ENCODE measurements at places on chromosomes 2 and 18.

DNA sequence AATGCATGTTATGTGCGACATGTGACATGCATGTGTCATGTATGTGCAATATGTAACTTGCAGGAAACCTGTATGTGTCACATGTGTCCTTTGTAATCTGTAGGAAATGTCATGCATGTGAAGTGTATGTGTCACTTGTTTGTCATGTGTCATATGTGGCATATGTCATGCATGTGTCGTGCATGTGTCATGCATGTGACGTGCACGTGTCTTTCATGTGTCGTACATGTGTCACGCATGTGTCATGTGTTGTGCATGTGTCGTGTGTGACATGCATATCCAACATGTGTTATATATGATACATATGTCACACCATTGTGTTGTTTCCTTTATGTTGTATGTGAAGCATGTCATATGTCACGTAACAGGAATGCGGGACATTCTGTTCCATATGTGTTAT is 2153.2 kb upstream of the PIK3C3 start:
- DNase-seq = no peak

DNA sequence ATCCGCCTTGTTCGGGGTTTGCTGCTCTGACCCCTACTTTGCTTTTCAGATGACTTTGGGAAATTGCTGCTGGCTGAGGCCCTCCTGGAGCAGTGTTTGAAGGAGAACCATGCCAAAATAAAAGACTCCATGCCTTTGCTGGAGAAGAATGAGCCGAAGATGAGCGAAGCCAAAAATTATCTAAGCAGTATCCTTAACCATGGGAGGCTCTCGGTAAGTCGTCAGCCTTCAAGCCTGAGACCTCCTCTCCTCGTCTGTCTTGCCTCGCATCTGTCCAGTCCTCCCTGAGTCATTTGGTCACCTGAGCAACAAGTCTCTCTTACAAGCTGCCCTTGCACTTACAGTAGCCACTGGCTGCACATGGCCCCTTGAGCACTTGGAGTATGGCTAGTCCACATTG is 34.7 kb upstream of the MCFD2 start:
- DNase-seq = no peak

DNA sequence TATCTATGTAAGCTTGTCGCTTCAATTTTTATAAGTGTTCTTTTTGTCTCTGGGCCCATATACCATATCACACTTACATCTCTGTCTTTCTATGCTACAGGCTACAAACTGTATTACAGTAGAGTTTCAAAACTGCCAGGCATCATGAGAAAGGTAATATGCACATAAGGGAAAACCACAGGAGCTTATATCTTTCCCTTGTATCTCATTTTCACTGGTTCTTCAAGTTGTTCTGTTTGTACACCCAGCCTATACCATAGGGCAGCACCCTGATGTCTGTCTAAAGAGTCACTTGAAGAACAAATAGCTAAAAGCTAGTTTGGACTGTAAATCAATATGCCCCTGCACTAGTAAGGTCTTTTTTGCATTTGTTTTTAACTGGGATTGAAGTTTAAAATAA is 366.7 kb downstream of the FIGN start:
- no peak for DNase-seq

GRCh38 chr18:45155526-45155925 is 459.8 kb upstream of the SLC14A2 start:
- no peak for DNase-seq

GRCh38 chr2:222813177-222813843 is 47.5 kb upstream of the ACSL3 start:
- peak; percentile 12 for DNase-seq

- DNase-seq = no peak
Observed at GRCh38 chr2:98730707-98731040, 258 bp downstream of the MGAT4A start.

DNA sequence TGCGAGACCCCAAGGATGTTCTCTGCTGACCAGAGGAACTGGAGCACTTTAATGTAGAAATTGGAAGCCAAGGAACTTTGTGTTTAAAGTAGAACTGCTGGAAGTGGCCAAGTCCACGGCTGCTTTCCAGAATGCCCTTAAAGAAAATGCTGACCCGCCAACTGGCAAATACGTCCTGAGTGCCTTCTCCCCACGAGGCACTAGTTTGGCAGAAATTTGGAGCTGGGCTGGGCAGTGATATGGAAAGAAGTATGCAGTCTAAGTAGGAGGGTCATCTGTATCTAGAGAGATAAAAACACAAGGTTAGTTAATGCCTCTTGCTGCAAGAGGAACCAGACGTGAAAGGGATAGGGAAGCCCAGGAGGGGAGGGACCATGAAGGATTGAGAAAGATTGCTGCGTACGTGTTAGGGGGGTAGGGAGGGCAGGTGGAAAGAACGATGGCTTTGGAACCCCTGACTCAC is 59.3 kb upstream of the RFX8 start:
- no peak for DNase-seq

- DNase-seq = no peak
Observed at GRCh38 chr2:10982931-10983701, 71.4 kb downstream of the KCNF1 start.

GRCh38 chr18:49072524-49072934 is 121.8 kb upstream of the SMAD7 start:
- DNase-seq = no peak

DNA sequence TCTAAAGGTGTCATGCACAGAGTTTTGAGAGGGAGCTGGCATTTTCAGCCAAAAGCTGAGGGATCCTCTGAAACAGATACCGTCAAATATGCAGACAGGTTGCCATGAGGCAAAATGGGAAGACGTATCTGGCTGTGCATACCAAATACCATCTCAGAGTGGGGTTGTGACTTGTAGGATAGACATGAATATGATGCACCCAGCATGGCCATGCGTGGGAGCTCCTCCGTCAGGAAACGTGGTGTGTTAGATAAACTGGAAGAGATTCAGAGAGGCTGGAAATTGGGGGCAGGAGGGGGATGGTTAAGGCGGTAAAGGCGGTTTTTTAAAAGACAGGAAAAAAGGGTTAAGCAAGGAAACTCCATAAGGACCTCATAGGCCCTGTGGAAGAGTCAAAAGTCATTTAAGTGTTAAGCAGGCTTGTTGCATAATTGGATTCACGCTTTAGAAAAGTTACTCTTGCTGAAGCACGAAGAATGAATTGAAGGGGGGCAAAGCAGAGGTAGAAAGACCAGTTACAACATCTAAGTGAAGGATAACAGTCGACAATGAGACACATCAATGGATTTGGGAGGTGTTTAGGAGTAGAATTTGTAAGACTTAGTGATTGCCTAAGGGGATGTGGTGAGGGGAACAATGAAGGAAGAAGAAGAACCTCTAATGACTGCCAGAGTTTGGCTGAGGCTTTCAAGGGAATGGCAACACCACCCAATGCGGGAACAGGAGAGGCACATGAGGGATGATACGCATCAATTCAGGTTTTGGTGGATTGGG is 139.6 kb upstream of the CTAGE1 start:
- no peak for DNase-seq

DNA sequence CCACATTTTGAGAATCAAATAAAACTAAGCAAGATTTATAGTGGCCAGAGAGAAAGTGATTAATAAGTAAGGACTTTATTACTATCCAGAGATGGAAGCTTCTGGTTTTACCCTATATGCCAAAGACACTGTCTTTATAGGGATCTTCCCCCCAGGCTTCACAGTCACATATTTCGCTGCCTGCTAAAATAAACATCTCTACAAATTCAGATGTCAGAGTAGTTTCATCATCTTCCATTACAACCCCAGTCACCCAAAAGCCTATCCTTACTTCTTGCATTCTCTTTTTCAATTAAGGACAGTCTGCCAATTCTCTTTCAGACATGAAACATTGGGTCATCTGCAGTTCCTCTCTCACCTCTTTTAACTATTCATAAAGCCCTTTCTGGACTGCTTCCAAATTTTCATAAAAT is 28.3 kb downstream of the CREB1 start:
- DNase-seq = no peak

DNA sequence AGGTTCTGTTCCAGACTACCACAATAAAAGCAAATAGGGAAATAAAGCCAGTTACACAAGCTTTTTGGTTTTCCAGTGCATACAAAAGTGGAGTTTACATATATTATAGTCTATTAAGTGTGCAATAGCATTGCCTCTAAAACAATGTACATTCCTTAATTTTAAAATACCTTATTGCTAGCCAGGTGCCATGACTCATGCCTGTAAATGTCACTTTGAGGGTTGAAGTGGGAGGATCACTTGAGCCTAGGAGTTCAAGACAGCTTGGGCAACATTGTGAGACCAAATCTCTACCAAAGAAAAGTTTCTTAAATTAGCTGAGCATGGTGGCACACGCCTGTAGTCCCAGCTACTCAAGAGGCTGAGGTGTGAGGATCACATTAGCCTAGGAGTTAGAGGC is 52.9 kb upstream of the IMP4 start:
- no peak for DNase-seq

DNA sequence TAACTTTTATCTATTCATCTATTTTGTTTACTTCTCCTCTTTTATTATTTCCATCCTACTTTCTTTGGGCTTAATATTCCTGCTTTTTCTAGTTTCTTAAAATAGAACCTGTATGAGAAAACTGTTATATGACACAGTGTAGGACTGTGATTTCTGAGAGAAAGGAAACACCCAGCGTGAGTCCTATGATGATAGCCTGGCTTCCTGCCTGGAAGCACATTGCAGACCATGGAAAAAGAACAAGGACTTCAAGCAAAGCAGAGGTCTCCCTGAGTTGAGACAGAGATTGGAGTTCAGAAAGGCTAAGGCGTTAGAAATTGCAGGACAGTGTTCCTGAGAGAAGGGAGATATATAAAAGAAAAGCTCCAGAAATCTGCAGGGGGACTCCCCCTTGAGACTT is 7.8 kb downstream of the RBM44 start:
- no peak for DNase-seq

- no peak for DNase-seq
Observed at GRCh38 chr2:219408204-219408603, 10.0 kb upstream of the DES start.

GRCh38 chr2:43605079-43605655 is 9.3 kb upstream of the THADA start:
- DNase-seq = no peak

- DNase-seq = no peak
Observed at GRCh38 chr2:10350761-10351160, 48.1 kb downstream of the HPCAL1 start.

DNA sequence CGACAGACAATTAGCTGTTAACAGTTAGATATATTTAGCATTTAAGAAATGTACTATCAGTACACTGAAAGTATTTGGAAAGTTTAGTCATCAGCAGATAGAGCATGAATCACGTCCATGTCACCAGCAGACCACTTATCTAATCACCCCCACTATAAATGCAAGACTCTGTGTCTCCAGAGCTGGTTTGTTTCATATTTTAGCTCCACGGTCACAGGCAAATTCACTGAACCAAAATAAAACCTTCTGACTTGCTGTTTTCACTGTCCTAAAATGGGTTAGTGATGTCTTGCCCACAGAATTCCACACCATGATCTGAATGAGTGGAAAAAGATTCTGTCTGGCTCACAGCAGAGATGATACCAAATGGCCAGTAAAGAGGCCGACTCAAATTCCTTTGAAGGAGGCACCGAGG is 64.9 kb downstream of the CDH2 start:
- no peak for DNase-seq

- no peak for DNase-seq
Observed at GRCh38 chr2:65370387-65371073, 61.9 kb downstream of the SPRED2 start.

DNA sequence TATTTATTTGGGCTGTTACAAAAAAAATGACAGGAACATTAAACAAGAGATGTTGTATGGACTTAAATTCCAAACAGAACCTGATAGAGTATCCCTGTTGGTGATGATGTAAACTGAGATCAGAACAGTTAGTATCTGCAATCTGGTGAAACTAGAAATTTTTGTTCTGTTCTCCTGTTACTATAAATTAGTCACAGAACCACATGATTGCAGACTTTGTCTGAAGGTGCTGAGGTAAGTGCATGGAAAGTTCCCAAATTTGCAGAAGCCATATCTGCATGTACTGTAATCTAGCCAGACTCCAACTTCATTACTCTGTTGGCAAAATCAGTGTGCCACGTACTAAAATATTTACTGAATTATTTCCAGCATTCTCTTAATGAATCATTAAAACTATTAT is 516.3 kb upstream of the FSIP2 start:
- no peak for DNase-seq

All from stimulated activated CD8-positive, alpha-beta memory T cell treated with anti-CD3 and anti-CD28 coated beads, Interleukin-15, amount 100 ng/mL, for 48 hours (primary cell).